Suppressor macrophage (primary cell): ENCODE measurements at places on chromosomes 3 and 15.

- no peak for DNase-seq
Observed at GRCh38 chr3:18070231-18070630, 327.8 kb upstream of the TBC1D5 start.

DNA sequence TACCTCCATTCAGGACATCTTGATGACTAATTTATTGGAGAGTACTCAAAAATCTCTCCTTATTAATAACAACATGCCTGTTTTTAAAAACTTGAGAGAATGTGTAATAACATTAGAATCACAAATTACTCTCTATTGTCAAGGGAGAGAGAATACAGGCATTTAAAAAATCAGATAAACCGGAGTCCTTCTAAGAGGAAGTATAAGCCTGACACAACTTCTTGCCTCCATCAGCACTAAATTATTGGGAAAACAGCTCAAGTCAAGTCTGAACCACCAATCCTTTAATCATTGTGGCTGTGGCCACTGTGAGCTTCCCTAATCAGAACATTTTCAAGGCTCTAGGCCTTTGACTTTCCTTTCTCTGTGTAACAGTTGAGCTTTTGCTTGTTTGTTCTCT, 38.0 kb downstream of the SSR3 start:
- DNase-seq = peak; percentile 59

- DNase-seq = no peak
Observed at GRCh38 chr15:69578787-69579583, 126.4 kb downstream of the RPLP1 start.

DNA sequence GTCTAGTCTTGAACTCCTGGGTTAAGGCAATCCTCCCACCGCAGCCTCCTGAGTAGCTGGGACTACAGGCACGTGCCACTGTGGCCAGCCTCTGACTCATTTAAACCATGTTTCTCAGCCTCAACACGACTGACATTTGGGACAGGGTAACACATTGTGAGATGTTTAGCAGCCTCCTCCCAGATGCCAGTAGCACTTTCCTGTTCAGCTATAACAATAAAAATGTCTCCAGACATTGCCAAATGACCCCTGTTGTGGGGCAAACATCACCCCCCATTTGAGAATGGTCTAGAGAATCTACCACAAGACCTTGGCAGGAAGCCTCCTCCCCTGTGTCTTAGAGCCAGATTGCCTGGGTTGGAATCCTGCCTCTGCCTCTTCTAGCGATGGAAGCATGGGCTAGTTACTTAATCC, 8.4 kb downstream of the TMEM40 start:
- DNase-seq = peak; percentile 65

GRCh38 chr15:48987142-48987541, 23.4 kb upstream of the SHC4 start:
- DNase-seq = no peak

GRCh38 chr3:180180795-180181194, 144.1 kb upstream of the PEX5L start:
- DNase-seq = no peak

DNA sequence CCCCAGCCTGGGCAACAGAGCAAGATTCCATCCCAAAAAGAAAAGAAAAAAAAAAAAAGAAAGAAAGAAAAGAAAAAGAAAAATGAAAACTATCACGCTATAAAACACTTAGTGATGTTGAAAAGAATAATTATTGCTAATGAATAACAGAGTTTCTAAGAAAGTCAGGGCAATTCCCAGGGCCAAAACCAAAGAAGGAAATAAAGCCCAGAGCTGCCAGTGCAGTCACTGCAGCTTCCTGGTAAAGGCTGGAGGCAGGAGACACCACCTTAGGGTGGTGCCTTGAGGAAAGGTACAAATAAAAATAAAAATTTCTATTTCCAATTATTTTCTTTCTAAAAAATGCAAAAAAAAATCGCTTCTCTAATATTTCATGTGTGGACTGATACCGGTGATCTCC, 19.7 kb upstream of the UACA start:
- DNase-seq = no peak

DNA sequence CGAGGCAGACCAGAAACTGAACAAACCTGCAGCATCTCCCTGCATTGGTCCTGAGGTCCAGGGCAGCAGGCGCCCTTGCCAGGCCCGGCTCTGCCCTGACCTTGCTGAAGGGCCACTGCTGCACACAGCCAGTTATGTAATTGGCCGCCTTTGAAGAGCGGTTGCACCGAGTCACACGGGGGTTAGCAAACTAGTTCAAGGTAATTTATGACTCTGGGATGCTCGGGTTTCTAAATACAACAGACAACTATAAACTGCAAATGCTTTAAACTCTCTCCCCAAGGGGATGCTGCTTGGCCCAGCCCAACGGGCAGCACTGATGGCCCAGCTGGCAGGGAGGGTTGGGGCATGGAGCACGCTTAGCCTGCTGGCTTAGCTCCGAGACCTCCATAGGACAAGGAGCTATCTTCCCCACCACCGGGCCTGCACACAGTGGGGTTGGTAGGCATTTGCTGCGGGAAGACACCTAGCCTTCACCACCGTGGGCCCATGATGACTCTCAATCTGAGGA, 60.3 kb upstream of the IQSEC1 start:
- no peak for DNase-seq

GRCh38 chr3:119044593-119044992, 9.9 kb upstream of the IGSF11 start:
- no peak for DNase-seq

DNA sequence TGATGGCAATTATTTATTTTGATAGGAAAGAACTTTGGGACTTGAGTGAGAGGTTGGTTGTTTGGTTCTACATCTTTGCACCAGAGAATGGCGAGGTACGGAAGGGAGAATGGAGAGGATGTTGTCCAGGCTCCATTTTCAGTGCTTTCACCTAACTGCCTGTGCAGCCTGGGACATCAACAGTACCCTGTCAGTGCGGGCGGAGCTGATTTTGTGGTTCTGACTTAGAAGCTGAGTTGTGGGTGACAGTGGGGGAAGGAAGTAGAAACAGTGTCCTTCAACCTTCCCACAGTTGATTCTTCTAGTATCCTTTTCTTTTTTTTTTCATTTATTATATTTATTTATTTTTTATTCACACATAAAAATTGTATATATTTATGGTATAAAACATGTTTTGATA, 95.3 kb downstream of the TIGIT start:
- no peak for DNase-seq

DNA sequence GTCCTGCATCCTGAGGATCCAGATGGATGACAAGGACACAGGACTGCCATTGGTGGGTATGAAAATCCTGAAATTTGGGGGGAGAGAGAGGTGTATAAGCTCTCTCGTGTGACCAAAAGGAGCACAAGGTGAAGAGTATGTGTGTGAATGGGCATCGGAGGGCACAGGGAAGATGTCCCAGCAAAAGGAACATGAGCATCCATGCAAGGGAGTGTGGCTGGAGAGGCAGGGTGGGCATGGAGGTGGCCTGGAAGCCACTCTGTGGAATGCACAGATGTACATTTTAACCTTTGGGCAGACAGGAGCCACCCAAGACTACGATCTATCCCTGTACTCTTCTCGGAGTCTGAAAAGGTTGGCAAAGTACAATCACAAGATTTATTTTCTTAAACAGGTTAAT, 54.5 kb downstream of the CAPN7 start:
- no peak for DNase-seq

- no peak for DNase-seq
Observed at GRCh38 chr3:14788644-14789043, 30.1 kb upstream of the FGD5 start.

DNA sequence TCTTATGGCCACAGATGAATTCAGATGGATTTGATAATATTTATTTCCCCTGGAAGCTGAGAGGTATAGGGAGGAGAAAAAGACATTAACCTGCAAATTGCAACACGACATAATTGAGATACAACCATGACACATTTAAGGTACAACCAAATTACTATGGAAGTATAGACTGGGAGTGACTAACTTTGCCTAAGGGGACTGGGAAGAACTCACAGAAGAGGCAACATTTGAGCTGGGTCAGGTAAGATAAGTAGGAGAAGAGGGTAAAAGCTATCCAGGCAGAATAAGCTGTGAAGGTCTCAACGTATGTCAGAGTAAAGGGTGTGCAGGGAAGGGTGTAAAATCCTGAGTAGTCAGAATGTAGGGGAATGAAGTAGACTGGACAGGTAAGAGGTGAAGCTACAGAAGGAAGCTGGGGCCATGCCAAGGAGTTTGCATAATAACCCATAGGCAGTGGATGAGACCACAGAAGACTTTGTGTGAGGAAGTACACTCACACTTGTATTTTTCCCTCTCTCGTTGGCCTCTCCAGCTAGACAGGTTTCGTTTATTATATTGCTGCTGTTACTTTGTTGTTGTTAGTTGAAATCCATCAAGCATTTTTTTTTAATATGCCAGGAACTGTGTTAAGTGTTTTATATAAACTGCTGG, 28.0 kb upstream of the PTX3 start:
- no peak for DNase-seq

DNA sequence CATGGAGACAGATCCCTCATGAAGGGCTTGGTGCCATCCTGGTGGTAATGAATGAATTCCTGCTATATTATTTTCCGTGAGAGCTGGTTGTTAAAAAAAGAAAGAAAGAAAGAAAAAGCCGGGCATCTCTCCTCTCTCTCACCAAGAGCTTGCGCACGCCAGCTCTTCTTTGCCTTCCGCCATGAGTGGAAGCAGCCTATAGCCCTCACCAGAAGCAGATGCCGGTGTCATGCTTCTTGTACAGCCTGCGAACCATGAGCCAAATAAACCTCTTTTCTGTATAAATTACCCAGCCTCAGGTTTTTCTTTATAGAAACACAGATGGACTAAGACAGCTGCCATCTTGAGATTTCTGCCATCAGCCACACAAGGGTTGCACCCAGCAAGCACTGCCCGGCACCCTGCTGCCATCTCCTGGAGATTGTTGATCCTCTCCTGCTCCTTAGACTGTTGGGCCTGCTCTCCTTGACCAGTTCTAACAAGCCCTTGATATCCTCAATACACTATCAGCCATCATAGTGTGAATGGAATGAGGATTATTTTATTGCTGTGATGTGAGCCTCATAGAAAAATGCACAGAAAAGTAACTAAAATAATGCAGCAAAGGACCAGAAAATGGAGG, 3.5 kb upstream of the AHSG start:
- DNase-seq = peak; percentile 29

DNA sequence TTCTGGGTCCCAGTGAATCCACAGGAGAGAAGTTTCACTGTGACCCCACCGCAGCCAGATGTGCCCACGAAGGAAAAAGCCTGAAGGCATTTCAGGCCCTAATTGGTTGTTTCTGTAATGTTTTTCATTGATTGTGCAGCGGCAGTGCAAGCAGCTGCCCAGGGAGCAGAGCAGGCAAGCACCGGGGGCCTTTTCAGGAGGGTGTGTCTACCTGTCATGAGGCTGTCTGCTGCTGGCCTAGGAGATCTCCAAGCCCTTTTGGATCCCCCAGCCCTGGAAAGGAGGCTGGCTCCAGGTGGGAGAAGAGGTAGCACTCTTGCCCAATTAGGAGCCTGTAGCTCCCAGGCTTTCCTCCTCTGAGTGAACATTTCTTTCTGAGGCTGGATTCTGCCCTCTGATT, 108.8 kb downstream of the EPHB1 start:
- no peak for DNase-seq

DNA sequence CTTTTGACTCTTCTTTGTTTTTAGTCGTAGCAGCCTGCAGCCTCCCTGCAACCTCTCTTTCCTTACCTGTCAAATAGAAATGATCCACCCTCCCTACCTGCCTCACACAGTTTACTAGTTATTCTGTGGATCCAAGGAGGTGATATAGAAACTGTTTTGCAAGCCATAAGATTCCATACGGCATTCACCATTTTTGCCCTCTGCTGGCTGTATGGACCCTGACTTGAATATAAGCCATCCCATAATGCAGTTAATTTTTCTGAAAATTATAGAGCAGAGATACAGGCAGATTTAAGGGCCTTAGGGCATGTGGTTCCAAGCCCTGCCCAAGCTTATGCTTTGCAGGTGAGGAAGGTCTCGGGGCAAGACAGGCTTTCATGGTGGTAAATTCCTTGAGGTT, 63.8 kb downstream of the CPN2 start:
- DNase-seq = no peak
